ENCODE measurements at places on chromosomes 5 and 9.
A peak's percentile ranks its signal among the peaks of the same experiment; 100 is the strongest.

DNA sequence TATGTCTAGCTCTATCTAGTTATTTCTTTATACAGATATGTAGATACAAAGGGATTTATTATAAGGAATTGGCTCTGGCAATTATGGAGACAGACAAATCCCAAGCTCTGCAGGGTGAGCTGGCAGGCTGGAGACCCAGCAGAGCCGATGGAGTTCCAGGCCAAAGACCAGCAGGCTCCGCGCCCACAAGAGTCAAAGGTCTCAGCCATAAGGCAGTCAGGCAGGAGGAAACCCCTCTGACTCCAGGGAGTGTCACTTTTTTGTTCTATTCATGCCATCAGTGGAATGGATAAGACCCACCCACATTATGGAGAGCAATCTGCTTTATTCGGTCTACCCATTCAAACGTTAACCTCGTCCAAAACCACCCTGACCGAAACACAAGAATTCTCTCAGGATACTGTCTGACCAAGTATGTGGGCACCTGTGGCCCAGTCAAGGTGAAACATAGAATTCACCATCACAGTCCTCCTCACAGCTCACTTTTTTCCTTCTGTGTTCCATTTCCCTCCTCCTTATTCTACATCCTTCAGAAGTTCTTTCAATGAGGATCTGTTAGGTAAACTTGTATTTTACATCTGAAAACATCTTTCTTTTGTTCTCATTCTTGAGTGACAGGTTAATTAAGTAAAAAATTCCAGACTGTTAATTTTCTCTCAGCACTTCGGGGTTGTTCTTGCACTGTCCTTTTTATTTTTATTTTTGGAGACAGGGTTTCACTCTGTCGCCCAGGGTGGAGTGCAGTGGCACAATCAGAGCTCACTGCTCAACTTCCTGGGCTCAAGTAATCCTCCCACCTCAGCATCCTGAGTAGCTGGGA lies 21.2 kb downstream of the RNF130 start:
- no peak overlapping the region for H3K27ac ChIP-seq
- H3K36me3 ChIP-seq, result no peaks in the 10 kb centered on the region
- DNase-seq, result no peak
- no peaks in the 10 kb centered on the region for H3K27me3 ChIP-seq

DNA sequence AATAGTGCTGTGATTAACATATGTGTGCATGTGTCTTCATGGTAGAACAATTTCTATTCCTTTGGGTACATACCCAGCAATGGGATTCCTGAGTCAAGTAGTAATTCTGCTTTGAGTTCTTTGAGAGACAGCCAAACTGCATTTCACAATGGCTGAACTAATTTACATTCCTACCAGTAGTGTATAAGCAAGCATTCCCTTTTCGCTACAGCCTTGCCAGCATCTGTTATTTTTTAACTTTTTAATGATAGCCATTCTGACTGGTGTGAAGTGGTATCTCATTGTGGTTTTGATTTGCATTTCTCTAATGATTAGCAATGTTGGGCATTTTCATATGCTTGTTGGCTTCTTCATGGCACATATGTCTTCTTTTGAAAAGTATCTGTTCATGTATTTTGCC lies 308.5 kb downstream of the ARRDC3 start:
- no peaks in the 10 kb centered on the region for H3K36me3 ChIP-seq
- no peak for DNase-seq
- H3K4me1 ChIP-seq, result no peaks in the 10 kb centered on the region
- no peak overlapping the region for H3K4me3 ChIP-seq

DNA sequence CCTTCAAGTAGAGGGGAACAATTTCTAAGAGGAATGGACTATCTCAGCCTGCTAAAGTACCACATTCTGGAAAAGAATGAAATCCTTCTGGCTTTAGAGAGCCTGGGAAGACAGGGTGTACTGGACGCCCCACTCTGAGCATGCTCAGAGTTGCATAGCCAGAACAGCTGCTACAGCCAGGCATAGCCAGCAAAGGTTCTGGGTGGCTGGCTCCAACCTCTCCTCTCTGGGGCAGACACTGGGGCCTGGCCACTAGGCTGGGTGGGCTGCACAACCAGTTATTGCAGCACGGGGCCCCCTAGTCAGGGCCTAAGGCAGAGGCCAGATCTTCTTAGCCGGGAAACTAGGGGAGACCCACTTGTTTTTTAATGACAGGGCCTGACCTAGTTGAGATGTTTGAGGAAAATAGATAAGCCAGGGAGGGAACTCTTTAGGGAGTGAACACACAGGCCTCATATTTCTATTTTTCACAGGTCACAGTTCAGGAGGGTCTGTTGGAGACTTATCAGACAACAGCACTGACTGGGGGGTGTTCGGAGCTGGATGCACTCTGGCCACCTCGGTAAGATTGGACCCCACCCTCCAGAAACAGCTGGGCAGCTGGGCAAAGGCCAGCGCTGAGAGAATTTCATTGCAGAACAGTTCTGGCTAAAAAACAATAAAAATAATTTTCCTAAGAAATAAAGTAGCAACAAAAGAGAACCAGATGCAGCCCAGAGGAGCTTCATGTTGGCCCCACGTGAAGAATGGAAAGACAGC lies 142.9 kb downstream of the LPAR1 start:
- H3K4me1 ChIP-seq, result no peaks in the 10 kb centered on the region
- no peak overlapping the region for H3K27ac ChIP-seq
- H3K36me3 ChIP-seq, result no peaks in the 10 kb centered on the region
- DNase-seq, result peak; percentile 38
- H3K4me3 ChIP-seq, result no peak overlapping the region

DNA sequence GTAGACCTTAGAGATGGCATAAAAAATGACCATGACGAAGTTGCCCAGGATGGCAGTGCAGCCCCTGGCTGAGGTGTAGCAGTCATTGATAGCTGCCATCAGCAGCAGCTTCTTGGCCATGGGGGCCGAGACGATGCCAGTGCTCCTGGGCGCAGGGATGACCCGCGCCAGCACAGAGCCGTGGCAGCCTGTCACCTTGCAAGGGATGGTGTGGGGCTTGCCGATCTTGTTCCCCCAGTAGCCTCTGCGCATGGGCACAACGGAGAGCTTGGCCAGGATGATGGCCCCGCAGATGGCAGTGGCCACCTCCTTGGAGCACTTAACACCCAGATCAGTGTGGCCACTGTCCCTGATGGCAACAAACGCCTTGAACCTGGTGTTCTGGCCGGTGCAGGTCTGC lies 2.1 kb upstream of the PGGT1B start:
- no peak for DNase-seq
- no peaks in the 10 kb centered on the region for H3K27me3 ChIP-seq
- H3K4me1 ChIP-seq, result peaks cover 7% of the 10 kb centered on the region
- H3K27ac ChIP-seq, result no peak overlapping the region
- no peak overlapping the region for H3K4me3 ChIP-seq

GRCh38 chr9:122695696-122696095 lies 20.8 kb downstream of the OR1L3 start:
- no peak for DNase-seq
- no peaks in the 10 kb centered on the region for H3K36me3 ChIP-seq
- H3K27me3 ChIP-seq, result no peaks in the 10 kb centered on the region
- H3K4me3 ChIP-seq, result no peak overlapping the region

GRCh38 chr5:91174396-91174795 lies 208.7 kb downstream of the ARRDC3 start:
- H3K4me1 ChIP-seq, result peaks cover 4% of the 10 kb centered on the region
- no peak overlapping the region for H3K4me3 ChIP-seq
- H3K27me3 ChIP-seq, result no peaks in the 10 kb centered on the region
- no peak for DNase-seq

DNA sequence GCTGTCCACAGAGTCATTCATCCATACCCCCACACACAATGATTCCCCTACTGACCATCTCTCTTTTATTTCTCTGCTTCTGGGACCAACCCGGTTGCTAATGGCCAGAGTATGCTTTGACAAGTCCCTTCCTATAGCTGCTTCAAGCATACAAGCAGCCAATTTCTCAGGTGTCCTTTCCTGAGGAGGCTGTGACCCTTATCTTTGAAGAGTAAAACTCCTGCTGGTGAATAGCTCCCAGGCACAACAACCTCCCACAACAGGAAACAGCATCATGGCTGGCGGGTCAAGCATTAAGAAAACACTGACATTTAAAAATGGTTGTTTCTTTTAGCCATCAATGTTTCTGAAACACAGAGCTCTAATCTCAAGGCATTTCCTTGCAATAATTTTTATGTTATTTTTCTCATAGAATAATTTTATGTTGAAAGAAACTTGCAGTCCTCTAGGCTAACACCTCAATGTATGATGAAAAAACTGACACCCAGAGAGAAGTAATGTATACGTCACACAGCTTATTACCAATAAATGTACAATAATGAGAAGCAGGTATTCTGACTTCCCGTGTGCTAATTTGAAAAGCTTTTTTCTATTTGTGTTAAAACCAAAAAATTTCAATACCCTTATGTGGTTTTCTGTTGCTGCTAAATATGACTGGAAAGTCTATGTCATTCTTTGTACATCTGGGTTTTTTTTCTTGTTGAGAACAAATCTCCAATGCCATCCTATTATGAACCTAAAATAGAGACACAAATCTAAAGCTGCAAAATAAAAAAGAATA lies 7.5 kb upstream of the PAM start:
- no peak for DNase-seq
- no peaks in the 10 kb centered on the region for H3K36me3 ChIP-seq
- H3K4me1 ChIP-seq, result no peaks in the 10 kb centered on the region
- no peaks in the 10 kb centered on the region for H3K27me3 ChIP-seq
- H3K4me3 ChIP-seq, result no peak overlapping the region
- H3K27ac ChIP-seq, result no peak overlapping the region

GRCh38 chr5:90014420-90014819 lies 395.1 kb downstream of the CETN3 start:
- peaks cover 9% of the 10 kb centered on the region for H3K4me1 ChIP-seq
- H3K27ac ChIP-seq, result no peak overlapping the region
- no peak overlapping the region for H3K4me3 ChIP-seq
- H3K36me3 ChIP-seq, result no peaks in the 10 kb centered on the region

GRCh38 chr9:83582029-83582428 lies 40.9 kb upstream of the IDNK start:
- H3K4me1 ChIP-seq, result no peaks in the 10 kb centered on the region
- no peaks in the 10 kb centered on the region for H3K36me3 ChIP-seq
- H3K4me3 ChIP-seq, result no peak overlapping the region
- H3K27ac ChIP-seq, result no peak overlapping the region
- no peaks in the 10 kb centered on the region for H3K27me3 ChIP-seq
- DNase-seq, result no peak

DNA sequence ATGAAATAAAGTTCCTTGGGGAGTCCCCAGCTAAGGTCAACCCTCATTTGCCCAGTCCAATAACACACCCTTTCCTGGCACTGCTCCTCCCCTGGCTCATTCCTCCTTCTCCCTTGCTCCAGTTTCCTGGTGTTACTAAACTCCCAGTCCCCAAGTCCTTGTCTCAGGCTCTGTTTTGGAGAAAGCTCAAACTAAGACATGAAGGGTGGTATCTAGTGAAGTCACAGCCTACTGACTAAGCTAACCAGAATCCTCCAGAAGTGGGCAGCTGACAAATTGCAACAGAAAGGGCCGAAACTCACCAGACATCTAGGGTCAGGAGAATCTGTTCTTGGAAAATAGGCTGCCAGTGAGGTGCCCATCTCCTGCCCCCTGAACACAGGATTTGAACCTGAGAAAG lies 118.7 kb upstream of the NEK6 start:
- no peaks in the 10 kb centered on the region for H3K4me1 ChIP-seq
- no peaks in the 10 kb centered on the region for H3K27me3 ChIP-seq
- H3K27ac ChIP-seq, result no peak overlapping the region

- no peak overlapping the region for H3K4me3 ChIP-seq
- no peaks in the 10 kb centered on the region for H3K27me3 ChIP-seq
- no peak for DNase-seq
- H3K36me3 ChIP-seq, result peaks cover 61% of the 10 kb centered on the region
These were observed 126.4 kb downstream of the PARP8 start for GRCh38 chr5:50792843-50793242.

- H3K36me3 ChIP-seq, result no peaks in the 10 kb centered on the region
- no peaks in the 10 kb centered on the region for H3K27me3 ChIP-seq
- peak; percentile 26 for DNase-seq
- no peak overlapping the region for H3K27ac ChIP-seq
These were observed 238.8 kb downstream of the ARHGAP26 start for GRCh38 chr5:143008809-143009521.

GRCh38 chr5:55895346-55895745 lies 44.2 kb downstream of the IL31RA start:
- no peaks in the 10 kb centered on the region for H3K27me3 ChIP-seq
- no peak overlapping the region for H3K4me3 ChIP-seq
- H3K4me1 ChIP-seq, result no peaks in the 10 kb centered on the region
- no peak overlapping the region for H3K27ac ChIP-seq
- DNase-seq, result no peak

DNA sequence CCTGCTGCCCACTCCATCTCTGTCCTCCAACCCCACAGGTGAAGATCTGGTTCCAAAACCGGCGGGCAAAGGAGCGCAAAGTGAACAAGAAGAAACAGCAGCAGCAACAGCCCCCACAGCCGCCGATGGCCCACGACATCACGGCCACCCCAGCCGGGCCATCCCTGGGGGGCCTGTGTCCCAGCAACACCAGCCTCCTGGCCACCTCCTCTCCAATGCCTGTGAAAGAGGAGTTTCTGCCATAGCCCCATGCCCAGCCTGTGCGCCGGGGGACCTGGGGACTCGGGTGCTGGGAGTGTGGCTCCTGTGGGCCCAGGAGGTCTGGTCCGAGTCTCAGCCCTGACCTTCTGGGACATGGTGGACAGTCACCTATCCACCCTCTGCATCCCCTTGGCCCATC lies 6.4 kb upstream of the SLC6A7 start:
- H3K4me1 ChIP-seq, result peaks cover 42% of the 10 kb centered on the region
- H3K27ac ChIP-seq, result no peak overlapping the region
- no peaks in the 10 kb centered on the region for H3K36me3 ChIP-seq
- DNase-seq, result no peak
- no peak overlapping the region for H3K4me3 ChIP-seq

DNA sequence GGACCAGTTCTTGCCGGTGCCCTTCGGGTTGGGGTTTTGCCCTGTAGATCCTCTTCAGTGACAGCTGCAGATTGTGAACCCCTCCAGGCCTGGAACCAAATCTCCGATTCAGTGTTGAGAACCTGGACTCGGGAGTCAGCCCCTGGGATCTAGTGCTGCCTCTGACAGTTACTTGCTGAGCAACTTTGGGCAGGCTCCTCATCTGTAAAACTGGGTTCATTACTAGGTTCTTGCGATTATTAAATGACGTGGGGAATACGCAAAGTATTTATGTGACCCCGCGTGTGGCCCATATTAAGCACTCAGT lies 600 bp downstream of the ERCC6L2 start:
- DNase-seq, result no peak
- peaks cover under 1% of the 10 kb centered on the region for H3K36me3 ChIP-seq
- H3K4me1 ChIP-seq, result peaks cover 32% of the 10 kb centered on the region
- H3K27me3 ChIP-seq, result no peaks in the 10 kb centered on the region
- H3K4me3 ChIP-seq, result no peak overlapping the region

DNA sequence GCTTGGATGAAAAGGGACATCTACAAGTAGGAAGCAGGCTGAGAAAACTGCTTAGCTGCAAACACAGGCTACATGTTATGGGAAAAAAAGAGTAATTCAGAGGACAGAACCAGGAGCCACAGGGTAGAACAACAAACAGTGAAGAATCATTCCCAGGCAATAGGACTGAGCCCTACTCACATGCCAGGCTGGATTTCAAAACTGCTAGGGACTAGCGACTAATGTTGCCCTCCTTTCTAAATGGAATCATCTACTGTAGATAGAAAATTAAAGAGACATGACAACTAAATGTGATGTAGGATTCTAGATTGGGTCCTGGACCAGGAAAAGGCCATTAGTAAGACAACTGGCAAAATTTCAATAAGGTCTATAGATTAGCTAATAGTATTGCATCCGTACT lies 15.3 kb downstream of the NRG2 start:
- no peak for DNase-seq
- H3K36me3 ChIP-seq, result no peaks in the 10 kb centered on the region
- no peak overlapping the region for H3K27ac ChIP-seq
- no peaks in the 10 kb centered on the region for H3K27me3 ChIP-seq
- no peak overlapping the region for H3K4me3 ChIP-seq
- H3K4me1 ChIP-seq, result peaks cover 13% of the 10 kb centered on the region
